ENCODE measurements at places on chromosomes 5 and 9. TPM values are rescaled to one million over a fixed set of nuclear protein-coding genes. Genes with fewer than 3 reads are reported as not detected.

MARCHF3 gene
- total RNA-seq: 9.1 TPM

IFNA21 gene
- not detected for total RNA-seq

PCDHGA11 gene
- 2.6 TPM for total RNA-seq

MAP1B gene
- 258 TPM for total RNA-seq

GRCh38 chr5:51961154-51961562 is 577.9 kb downstream of the ISL1 start:
- no peak for DNase-seq

DNA sequence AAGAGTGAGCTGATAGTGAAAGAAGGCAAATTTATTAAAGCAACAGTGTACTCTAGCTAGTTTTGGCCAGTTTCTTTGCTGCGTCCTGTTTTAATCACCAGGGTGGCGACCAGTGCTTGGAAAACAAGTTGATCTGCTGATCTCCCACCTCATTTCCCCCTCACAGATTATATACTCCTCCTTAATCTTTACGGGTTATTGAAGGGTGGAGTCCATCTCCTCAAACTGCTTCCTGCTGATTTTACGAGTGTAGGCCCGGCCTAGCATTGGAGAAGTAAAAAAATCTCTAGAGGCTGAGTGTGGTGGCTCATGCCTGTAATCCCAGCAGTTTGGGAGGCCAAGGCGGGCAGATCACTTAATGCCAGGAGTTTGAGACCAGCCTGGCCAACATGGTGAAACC is 14.0 kb upstream of the CFAP95 start:
- DNase-seq: no peak

GRCh38 chr5:143290125-143290524 is 113.4 kb downstream of the NR3C1 start:
- DNase-seq: no peak

- peak; percentile 45 for DNase-seq
Observed at GRCh38 chr9:113574441-113575262, 111.1 kb downstream of the RGS3 start.

DNA sequence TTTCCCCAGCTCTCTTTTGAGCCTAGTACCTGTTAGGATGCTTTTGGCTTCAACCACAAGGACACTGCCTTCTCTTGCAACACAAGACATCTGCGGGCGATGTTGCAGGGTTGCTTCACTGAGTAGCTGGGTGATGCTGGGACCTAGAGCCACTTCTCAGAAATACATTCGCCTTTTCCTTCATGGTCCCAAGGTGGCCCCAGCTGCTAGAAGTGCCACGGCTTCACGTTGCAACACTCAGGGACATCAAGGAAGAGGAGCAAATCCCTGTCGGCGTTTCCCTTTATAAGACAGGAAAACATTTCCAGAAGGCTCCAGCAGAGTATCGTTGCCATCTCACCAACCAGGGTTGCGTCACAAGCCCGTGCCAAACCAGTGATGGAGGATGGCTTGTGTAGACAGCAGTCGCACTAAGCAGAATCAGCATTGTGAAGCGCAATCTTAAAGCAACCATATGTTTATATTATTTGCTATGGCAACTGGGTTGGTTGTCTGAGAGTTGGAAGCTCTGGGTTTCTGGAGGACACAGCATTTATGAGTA is 62.7 kb downstream of the ANKRD33B start:
- no peak for DNase-seq

DNA sequence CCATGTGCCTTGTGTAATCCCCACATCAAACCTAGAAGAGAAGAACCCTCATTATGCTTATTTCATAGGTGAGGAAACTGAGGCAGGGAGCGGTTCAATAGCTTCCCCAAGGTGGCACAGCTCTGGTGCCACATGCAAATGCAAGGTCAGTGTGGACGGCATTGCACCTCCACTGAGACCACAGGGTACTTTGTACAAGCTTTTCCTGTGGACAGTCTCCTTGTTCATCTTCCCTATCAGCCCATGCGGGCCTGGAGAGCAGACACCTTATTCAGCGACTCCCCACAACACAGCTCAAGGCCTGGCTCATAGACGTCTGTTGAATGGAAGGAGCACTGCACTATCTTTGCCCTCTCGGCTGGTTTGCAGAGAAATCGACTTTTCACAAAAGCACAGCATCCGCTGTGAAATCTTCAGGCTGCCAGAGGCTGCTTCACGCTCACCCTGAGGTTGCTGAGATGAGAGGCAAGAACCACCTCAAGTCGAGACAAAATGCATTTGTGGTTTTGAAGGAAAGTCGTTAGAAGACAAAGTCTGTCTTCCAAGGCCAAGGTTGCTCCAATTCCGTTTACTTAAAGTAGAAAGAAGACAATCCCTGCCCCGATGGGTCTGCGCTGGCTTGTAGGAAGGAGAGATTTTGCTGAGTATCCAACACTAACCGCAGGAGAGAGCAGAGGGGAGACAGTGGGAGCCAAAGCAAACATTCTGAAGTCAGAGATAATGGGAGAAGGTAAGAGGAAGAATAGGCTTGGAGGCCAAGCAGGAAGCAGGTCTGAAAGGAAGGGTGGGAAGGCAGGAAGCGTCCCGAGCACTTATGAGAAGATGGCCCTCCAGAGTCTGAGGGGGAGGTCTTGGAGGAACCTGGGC is 34.2 kb upstream of the STRBP start:
- DNase-seq: no peak

DNA sequence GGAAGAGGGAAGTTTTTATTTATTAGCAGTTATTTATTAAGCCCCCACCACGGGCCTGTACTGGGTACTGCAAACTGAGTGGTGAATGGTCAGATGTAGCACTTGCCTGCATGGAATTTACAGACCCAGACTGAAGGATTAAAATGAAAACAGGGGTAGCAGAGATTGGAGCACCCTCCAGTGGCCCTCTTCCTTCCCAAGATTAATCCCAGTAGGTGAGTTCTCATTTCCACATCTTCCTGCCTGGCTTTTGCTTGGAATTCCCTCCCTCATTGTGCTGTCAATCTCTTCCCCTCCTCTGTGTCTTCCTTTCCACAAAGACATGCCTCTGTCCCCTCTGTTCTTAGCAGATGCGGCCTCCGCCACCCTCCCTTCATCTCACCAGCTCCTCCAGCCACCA is 39.2 kb downstream of the MVB12B start:
- DNase-seq: no peak

DNA sequence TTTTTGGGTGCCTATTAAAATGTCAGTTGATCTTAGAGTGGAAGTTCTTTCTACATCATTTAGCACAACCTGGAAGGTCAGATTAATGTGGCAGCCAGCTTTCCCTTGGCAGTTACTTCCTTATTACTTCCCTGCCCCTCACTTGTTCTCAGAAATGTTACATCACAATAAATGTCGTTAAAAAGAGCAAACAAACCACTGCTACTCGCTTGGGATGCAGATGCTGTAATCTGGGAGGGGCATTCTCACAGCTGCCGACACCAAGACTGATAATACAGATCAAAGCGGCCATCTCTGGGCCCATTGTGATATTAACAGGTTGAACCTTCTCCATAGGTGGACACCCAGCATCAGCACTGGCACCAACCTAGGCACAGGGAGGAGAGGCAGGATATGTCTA is 29.3 kb downstream of the PLAC8L1 start:
- DNase-seq: no peak

DNA sequence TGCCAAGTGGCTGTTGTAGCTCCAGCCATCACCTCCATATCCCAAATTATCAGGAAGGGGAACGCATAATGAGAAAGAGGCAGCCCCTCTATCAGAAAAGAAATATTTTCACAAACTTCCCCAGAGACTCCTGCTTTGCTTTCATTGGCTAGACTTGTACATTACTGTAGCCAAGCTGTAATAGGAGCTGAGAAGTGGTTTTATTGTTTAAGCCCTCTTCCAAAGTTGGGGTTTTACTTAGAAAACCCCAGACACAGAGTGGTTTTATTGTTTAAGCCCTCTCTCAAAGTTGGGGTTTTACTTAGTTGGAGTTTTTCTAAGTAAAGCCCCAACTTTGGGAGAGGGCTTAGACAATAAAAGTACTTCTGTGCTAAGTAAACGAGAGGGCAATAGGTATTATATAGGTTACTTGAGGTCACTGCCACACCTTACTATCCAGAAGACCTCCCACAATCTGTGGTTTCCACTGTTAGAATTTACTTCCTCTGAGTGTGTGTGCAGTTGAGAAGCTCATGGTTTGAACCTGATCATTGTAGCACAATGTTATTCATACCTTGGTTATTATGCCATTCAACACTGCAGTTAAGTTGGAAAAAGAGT is 215.7 kb upstream of the OTULINL start:
- DNase-seq: no peak

DNA sequence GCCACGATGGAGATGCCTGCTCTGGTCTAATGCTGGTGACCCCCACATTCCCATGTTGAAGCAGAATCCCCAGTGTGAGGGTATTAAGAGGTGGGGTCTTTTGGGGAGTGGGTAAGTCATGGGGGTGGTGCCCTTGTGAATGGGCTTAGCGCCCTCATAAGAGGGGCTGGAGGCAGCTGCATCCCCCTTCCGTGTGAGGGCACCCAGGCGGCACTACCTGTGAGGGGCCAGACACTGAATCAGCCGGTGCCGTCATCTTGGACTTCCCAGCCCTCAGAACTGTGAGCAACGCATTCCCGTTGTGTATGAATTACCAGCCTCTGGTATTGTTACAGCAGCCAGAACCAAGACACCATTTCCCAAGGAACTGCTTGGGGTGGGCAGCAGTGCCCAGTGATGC is 27.0 kb upstream of the RNF130 start:
- no peak for DNase-seq

- peak; percentile 66 for DNase-seq
Observed at GRCh38 chr5:60843936-60844905, at the start of gene ELOVL7. ELOVL7 (minus strand) TSS chr5:60844269; CDS start chr5:60787397, 56,872 bp downstream.

- DNase-seq: no peak
Observed at GRCh38 chr9:87703636-87704276, 22.2 kb upstream of the CTSL start.

All from adrenal gland (tissue), 19 donors.